Stimulated activated CD8-positive, alpha-beta memory T cell treated with anti-CD3 and anti-CD28 coated beads, Interleukin-4, amount 100 ng/mL, for 1 hour (primary cell): ENCODE measurements at places on chromosomes 7 and 10.

- DNase-seq, result no peak
These were observed 123.0 kb upstream of the TNRC18 start for GRCh38 chr7:5546626-5547025.

DNA sequence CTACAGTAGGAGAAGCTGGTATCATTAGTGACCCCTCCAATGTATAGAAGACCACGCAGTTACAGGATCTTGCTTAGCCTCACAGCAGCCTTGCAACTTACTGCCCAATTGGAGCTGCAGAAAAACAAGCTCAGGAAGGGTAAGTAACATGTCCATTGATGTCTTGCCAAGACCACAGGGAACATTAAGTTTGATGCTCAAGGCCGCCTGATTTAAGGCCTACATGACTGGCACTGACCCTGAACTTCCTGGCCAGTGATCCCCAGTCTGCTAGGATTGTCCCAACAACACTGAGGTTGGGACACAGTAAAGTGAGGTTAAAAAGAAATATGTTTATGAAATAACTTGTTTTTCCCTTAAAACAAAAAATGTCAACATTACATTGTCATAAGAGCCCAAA, 6.8 kb upstream of the GDF2 start:
- no peak for DNase-seq

DNA sequence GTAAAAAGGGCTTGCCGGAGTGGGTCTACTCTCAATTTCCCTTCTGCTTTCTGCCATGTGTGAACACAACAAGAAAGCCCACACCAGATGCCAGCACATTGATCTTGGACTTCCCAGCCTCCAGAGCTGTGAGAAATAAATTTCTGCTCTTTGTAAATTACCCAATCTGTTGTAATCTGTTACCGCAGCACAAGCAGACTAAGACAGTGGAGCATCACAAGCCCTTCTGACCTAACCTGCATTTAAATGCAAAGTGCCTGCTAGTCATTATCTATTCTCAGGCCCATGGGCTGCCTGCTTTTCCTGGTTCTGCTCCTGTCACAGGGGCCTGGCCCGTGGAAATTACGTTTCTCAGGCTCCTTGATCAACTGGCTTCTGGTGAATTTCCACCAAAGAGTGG, 199.3 kb upstream of the AUTS2 start:
- no peak for DNase-seq

GRCh38 chr10:28761084-28761846, 83.9 kb downstream of the BAMBI start:
- DNase-seq, result no peak

DNA sequence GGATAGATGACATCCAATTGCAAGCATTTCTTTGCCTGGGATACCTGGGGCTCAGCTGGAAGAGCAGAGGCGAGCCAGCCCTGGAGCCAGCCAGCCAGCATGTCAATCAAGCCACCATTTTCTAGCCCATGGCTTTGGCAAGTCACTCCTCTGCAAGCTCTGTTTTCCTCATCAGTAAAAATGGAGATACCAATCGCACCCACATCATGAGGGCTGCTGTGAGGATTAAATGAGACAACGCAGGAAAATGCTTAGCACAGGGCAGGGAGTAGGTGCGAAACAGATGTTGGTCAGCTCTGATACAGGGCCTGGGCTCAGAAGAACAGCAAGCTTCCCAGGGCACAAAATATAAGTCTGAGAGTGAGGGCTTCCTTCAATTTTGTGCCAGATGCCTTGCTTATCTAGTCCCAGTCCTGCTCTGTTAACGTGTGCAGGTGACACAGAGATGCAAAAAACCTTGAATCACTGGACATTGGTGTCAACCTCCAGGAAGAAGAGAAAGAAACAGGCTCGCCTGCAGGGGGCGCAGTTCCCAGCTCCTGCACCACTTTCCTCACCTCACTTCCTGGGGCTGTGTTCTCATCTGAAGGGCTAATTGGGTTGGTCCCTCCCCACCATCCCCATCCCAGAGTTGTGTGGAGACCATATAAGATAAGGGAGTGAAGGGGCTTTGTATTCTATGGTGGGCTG, 72.8 kb upstream of the CACUL1 start:
- no peak for DNase-seq

GRCh38 chr7:85097844-85098243, 89.0 kb downstream of the SEMA3D start:
- no peak for DNase-seq

DNA sequence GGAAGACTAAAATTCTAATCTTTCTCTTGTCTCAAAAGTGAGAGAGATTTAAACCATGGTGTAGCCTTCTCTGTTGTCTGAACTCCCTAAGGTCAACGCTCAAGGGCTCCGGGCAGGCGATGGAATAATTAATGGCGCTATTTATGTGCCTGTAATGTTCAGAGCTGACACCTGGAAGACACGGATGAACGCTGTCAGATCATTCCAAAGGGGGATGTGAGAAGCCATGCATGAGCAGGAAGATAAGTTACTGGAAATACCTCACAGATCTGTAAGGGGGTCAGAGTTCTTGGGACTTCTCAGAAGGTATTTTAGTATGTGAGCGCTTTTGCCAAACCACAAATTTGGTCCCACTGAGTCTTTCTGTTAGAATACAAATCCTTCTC, 73.3 kb upstream of the MTPN start:
- no peak for DNase-seq

- DNase-seq, result no peak
These were observed 325.5 kb downstream of the SFMBT2 start for GRCh38 chr10:7085147-7085912.

DNA sequence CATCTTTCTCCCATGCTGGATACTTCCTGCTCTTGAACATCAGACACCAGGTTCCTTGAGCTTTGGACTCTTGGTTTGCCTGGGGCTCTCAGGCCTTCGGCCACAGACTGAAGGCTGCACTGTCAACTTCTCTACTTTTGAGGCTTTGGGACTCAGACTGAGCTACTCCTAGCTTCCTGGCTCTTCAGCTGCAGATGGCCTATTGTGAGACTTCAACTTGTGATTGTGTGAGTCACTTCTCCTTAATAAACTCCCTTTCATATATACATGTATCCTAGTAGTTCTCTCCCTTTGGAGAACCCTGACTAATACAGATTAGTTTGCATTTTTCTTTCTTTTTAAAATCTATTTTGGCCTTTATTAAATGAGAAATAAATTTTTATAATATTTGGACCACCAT, 276.2 kb upstream of the SEMA3C start:
- DNase-seq, result no peak

DNA sequence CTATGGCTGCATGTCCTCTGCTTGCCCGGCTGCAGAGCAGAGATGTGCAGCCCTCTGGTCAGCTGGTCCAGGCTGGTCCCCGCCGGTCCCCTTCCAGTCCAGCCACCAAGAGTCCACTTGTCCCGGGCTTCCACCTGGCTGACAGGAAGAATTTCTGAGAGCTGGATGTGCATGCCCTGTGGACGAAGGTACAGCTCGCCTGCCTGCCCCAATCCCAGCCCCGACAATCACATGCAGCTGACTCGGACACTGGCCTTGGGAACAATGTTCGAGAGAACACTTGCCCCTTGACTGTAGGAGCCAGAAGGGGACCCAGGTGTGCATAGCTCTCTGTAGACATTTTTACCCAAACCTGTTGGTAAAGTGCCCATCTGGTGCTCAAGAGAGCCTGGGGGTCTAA, 11.8 kb downstream of the AVPI1 start:
- no peak for DNase-seq

DNA sequence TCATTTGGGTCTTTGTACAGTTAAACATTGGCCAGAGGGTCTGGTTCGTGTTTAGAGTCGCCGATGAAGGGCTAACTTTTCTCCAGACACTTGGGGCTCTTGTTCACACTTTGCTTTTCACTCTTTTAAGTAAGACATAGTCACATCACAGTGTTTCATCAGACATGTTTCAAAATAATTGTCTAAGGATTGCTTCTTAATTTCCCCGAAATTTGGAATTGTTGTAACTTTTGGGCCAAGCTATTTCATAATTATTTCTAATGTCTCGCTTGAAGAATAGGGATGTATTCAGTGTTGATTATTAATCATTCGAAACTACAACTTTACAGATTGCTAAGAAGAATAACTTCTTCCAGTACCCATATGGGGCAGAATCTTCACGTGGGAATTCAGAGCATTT, 92.8 kb downstream of the TCF7L2 start:
- DNase-seq, result no peak

GRCh38 chr7:80609751-80610150, 28.7 kb upstream of the CD36 start:
- DNase-seq, result no peak

- DNase-seq, result no peak
These were observed 51.1 kb downstream of the PRF1 start for GRCh38 chr10:70551466-70551865.

GRCh38 chr10:54477738-54478137, 323.3 kb downstream of the PCDH15 start:
- DNase-seq, result no peak
